ENCODE measurements at places on chromosomes 5 and 9.
A peak's percentile ranks its signal among the peaks of the same experiment; 100 is the strongest.

DNA sequence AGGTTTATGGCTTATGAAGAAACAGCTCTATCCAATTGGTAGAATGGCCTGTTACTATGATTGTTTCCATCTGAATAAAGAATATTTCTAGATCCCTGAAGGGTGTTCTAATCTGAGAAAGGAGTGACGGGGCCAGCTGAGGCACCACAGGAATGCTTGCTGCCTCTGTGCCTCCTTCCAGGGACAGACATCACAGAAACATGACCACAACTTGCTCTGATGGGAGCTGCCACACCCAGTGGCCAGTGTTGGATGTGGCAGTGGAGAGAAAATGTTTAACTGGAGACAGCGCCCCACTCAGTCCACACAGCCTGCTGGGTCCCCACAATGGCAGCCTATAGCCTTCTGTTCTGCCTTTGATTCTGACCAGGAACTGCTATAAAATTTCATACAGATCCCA lies 38.6 kb upstream of the TESK1 start:
- DNase-seq, result no peak

GRCh38 chr9:91087462-91087759 lies 274.3 kb downstream of the AUH start:
- DNase-seq, result no peak

GRCh38 chr9:118630931-118631595 lies 738.2 kb downstream of the BRINP1 start:
- no peak for DNase-seq

DNA sequence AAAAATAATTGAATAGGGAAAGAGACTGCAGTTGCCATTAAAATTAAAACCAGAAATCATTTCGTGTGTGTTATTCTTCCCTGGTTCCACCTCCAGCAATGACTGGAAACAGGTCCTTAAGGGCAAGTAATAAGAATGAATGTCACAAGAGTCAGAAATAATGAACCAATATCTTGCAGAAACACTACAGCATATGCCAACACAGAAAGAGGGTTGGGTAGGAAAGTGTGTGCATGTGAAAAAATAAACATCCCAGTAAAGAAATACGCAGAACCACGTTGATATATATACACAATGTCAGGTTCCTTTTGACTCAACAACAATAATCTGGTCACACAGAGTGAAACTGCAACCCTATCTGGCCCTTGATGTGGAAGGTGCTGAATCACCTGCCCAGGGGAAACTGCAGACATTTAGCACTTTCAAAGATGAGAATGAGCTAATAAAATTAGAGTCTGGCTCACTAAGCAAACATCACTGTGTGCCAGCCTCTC lies 15.0 kb downstream of the HMHB1 start:
- DNase-seq, result no peak

- DNase-seq, result no peak
Observed at GRCh38 chr5:14120176-14120575, 23.0 kb upstream of the TRIO start.

DNA sequence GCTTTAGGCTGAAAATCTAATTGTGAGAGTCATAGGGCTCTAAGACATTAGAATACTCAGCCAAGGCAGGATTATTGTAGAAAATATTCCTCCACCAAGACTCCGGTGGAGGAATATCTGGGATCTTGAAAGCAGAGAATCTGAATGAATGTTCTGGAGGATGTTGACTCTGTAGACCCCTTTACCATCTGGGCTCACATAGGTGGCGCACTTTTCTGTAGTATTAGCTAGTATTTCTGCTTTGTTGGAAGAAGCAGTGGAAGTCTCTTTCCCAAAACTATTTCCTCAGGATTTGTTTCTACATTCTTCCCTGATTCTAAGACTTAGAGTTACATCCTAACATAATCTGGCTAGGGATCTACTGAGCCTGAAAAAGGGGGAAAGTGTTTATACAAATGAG lies 752.4 kb upstream of the SEMA6A start:
- no peak for DNase-seq

DNA sequence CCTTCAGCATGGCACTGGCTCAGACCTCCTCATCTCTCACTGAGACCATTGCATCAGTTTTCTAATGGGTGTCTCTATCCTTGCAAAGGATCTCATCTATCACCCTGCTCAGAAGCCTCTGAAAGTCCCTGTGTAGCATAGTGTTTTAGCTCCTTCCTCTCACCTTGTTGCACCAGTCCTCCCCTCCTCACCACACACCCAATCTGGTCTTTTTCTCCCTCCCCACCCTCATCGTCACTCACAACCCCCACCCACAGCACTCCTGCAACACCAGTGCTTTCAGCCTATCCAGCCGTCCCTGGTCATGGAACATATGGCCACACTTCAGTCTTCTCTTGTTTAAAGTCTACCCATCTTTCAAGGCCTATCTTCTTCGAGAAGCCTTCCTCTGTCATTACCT lies 74.5 kb downstream of the ANGPTL2 start:
- DNase-seq, result no peak

- peak; percentile 82 for DNase-seq
Observed at GRCh38 chr9:109107402-109108240, 12.1 kb downstream of the TMEM245 start.

DNA sequence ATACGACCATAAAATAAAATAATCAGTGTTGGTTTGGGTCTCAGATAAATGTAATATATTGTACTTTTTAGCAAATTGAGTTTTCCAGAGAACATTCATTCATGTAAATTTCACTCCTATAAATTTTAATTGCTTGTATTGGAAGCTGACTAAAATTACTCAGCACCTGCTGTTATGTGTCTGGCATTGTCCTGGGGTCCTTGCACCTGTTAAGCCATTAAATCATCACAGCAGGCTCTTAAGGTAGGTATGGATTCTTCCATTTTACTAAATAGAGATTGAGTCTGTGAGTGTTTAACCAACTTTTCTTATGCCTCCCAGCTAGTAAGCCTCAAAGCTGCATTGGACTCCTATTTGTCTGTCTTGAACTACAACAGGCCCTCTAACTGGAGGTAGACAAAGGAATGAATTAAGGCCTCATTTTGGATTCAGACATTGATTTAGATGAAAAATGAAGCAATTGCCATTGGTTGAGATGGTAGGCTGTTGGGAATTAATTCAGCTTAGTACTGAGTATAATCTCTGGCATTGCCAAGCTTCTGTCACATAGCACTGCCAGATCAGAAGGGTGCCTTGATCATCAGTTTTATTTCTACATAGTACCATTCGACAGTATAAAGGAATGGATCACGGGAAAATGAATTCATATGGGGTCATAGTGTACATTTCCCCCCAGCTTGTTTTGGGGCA lies 78.9 kb downstream of the PARP8 start:
- DNase-seq, result no peak

DNA sequence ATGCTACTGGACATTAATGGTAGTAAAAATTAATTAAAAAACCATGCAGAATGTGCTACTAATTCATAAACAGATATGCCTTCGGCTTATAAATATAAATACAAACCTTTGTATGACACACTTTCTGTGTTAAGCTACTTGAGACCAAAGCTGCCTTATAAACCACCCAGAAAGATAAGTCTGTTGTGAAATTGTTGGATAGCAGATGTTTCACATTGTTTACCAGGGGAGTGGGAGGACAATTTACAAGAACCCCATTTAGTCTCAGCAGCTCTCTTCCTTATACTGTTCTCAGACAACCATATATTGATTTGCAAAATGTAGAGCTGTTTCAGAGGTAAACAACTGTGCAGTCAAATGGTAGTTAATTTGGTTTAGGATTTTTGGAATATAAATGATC lies 524.4 kb downstream of the PRR16 start:
- no peak for DNase-seq

- DNase-seq, result no peak
Observed at GRCh38 chr9:21336457-21336856, 1.3 kb upstream of the KLHL9 start.

DNA sequence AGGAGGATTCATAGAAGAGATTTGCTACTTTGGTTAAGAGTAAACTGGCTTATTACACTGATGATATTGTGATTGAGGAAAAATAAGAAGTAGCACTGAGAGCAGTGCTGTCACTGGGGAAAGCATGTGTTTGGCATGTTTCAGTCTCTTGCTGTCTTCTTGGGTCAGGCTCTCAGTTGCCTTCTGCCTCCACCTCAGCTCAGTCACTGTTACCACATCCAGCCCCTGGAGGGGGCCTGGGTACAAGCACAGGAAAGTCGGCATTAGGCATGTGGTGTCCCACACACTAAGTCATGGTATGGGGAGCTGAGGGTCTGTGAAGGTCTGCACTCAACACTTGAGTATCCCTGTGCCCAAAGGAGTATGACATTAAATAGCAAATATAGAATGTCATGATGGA lies 958.3 kb upstream of the CDH9 start:
- no peak for DNase-seq

GRCh38 chr5:169781420-169782345 lies 144.6 kb downstream of the DOCK2 start:
- DNase-seq, result no peak

GRCh38 chr9:35750256-35750531 lies 1.1 kb downstream of the RGP1 start:
- no peak for DNase-seq

DNA sequence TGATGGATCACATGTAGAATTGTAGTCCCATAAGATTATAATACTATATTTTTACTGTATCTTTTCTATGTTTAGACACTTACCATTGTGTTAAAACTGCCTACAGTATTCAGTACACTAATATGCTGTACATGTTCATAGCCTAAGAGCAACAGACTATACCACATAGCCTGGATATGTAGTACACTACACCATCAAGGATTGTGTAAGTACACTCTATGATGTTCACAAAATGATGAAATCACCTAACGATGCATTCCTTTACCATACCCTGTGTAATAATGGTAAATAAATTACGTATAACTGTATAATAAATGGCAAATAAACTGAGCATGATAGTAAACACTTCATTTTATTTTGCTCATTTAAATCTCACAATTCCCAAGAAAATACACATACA lies 60.3 kb downstream of the RICTOR start:
- no peak for DNase-seq

DNA sequence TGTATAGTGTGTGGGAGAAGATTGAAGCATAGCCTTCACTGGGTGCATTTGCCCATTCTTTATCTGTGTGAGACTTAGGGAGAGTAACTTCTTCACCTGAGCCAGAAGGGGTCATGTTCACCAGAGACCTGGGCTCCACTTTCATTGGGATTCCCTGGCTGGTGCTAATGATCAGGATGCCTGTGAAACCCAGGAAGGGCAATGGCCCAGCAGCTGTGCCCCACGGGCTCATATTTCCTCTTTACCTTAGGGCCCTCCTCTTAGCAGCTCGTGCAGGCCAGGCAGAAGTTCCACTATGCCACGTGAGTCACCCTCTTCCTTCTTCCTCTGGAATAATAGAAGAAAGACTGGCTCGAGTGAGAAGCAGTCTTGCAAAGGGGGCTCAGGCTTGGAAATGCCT lies 5.0 kb downstream of the PPARGC1B start:
- DNase-seq, result no peak

- DNase-seq, result no peak
Observed at GRCh38 chr9:77872177-77872576, 159.4 kb downstream of the GNAQ start.

GRCh38 chr9:125295657-125296056 lies 34.0 kb downstream of the GAPVD1 start:
- DNase-seq, result no peak

GRCh38 chr9:124361128-124361527 lies 54.1 kb downstream of the PSMB7 start:
- DNase-seq, result no peak

DNA sequence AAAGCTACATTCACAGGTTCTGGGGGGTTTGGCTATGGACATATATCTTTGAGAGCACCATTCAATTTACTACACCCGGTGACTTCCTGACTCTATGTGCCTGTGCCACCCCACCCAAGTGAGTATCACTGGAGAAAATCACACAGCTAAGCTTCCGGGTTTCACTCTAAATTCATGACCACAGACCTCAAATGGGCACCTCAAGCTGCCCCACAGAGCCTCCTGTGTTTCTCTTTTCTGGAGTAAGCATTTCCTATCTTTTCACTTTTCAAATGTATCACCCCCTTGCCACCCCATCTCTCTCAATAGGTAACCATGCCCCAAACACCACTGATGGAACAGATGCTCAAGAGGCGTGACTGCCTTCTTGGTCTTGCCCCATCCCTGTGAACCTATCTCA lies 49.2 kb upstream of the NEK6 start:
- DNase-seq, result no peak

DNA sequence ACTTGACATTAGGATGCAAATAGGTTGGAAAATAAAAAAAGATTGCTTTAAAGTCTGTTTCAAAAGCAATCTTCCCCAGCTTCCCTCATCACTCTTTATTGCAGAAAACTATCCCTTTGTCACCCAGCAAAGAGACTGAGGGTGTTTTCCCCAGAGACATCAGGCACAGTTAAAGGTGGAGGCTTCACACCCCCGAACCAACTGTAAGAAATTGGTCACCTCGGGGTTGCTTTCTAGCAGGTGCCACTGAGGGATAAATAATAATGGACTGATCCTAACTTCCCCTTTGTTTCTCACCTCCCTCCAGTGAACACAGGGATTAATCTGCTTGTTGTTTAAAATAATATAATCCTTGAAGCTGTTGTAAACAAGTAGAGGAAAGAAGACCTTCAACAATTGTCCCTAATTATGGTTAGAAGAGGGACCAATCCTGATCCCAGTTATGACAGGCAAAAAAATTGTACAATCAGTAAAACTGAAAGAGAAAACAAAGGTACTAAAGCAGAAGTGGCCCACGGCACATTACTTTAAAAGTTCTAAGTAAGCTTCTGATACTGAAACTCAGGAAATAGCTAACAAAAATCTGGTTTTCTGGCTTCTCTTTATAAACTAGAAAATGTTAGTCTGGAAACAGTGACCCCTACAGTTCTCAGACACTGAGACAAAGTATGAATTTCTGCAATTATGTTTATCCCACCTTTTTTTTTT lies 6.6 kb upstream of the PCSK1 start:
- DNase-seq, result no peak

DNA sequence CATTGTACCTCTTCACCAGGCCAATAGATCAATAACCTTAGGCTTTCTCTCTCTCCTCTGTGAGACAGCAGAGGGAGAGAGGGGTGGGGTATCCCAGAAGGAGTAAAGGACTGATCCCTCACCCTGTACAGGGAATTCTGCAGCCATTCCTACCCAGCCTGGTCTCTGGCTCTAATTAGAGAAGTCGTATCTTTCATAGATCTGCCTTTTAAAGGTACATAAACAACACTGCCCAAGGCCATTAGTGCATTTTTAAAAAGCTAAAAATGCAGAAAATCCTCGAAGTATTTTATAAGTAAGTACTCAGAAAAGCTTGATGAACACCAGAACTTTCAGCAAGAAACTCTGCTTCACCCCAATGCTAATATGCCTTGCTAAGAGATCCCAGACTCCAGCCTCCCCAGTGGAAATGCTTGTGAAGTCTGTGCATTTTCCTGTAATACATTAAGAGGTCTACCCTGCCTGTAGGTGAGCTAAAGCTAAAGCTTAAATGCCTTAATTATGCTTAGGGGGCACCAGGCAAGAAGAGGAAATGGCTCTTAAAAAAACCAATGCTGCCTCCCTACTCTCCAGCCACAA lies 200.0 kb upstream of the ANKRD55 start:
- DNase-seq, result no peak
